ENCODE measurements at places on chromosomes 12 and 14. TPM values are rescaled to one million over a fixed set of nuclear protein-coding genes. Genes with fewer than 3 reads are reported as not detected.
A peak's percentile ranks its signal among the peaks of the same experiment; 100 is the strongest.

GRCh38 chr12:106760184-106760531 is 14.3 kb upstream of the RIC8B start:
- no peaks in the 10 kb centered on the region for H3K27me3 ChIP-seq
- no peaks in the 10 kb centered on the region for H3K36me3 ChIP-seq
- H3K4me1 ChIP-seq = peaks cover 29% of the 10 kb centered on the region
- DNase-seq = no peak

- no peak for DNase-seq
- peaks cover 30% of the 10 kb centered on the region for H3K4me1 ChIP-seq
- H3K27ac ChIP-seq = peak overlapping the region; percentile 59
- peak overlapping the region; percentile 84 for H3K4me3 ChIP-seq
Measured at GRCh38 chr14:101780887-101781239, 19.4 kb downstream of the PPP2R5C start.

TSHR gene
- total RNA-seq = 0.13 TPM

DNA sequence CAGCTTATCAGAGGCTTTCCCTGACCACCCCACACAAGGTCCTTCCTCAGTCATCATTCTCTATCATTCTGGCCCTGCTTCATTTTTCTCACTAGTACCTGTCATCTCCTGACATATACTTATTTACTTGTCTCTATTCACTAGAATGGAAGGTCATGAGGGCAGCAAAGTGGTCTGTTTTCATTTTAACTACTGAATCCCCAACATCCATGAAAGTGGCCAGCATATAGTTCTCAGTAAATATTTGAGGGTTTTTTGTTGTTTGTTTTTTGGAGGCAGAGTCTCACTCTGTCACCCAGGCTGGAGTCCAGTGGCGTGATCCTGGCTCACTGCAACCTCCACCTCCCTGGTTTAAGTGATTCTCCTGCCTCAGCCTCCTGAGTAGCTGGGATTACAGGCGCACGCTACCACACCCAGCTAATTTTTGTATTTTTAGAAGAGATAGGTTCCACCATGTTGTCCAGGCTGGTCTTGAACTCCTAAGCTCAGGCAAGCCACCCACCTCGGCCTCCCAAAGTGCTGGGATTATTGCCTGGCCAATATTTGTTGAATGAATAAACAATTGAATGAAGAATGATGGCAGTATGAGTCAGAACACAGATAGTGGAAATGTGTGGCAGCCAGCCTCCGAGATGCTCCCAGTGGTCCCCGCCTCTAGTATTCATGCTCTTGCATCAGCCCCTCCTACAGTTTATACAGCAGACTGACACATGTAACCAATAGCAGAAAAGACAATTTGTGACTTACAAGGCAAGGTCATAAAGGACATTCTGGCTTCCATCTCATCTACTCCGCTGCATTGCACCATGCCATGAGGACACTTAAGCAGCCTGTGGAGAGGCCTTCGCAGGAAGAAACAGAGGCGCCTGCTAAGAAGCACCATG is 7.0 kb upstream of the ANO6 start:
- H3K27me3 ChIP-seq = no peaks in the 10 kb centered on the region
- peaks cover 7% of the 10 kb centered on the region for H3K4me1 ChIP-seq
- peak overlapping the region; percentile 39 for H3K27ac ChIP-seq
- H3K4me3 ChIP-seq = no peak overlapping the region
- H3K36me3 ChIP-seq = peaks cover 2% of the 10 kb centered on the region

GRCh38 chr14:69581316-69581935 is 6.8 kb upstream of the CCDC177 start:
- no peak overlapping the region for H3K4me3 ChIP-seq
- DNase-seq = no peak
- H3K27ac ChIP-seq = no peak overlapping the region
- H3K27me3 ChIP-seq = peaks cover 17% of the 10 kb centered on the region

- peaks cover 19% of the 10 kb centered on the region for H3K27me3 ChIP-seq
- no peak for DNase-seq
- H3K27ac ChIP-seq = no peak overlapping the region
- peaks cover 4% of the 10 kb centered on the region for H3K36me3 ChIP-seq
- H3K4me1 ChIP-seq = no peaks in the 10 kb centered on the region
- peak overlapping the region; percentile 10 for H3K4me3 ChIP-seq
Measured at GRCh38 chr12:39145175-39145999, 240.0 kb upstream of the CPNE8 start.

All from T-helper 17 cell (primary cell).